ENCODE measurements at places on chromosomes 7 and 10. TPM values are rescaled to one million over a fixed set of nuclear protein-coding genes. Genes with fewer than 3 reads are reported as not detected.

- no peak for DNase-seq
- H3K27ac ChIP-seq, result no peak overlapping the region
- no peaks in the 10 kb centered on the region for H3K36me3 ChIP-seq
- H3K4me3 ChIP-seq, result no peak overlapping the region
- peaks cover 10% of the 10 kb centered on the region for H3K4me1 ChIP-seq
- H3K27me3 ChIP-seq, result no peaks in the 10 kb centered on the region
Measured at GRCh38 chr10:21508706-21509331, 16.7 kb downstream of the SKIDA1 start.

DNA sequence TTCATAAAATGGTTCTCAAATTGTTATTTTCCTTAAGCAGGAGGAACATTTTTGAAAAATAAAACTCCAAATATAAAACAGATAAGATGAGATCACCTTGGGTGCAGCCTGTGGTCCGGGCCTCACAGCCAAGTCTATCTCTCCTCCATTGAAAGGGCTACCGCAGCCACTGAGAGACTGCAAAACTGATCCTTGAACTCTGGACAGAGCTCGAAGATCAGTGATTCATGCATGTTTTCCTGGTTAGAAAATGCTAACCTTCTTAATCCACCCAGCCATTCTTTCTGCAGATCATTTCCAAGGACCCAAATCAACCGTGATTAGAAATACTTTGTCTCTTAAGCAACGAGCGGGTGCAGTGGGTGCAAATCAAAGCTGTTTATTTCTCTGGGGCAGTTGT lies 378.8 kb downstream of the PLXDC2 start:
- H3K4me3 ChIP-seq, result no peak overlapping the region
- no peak for DNase-seq
- no peak overlapping the region for H3K27ac ChIP-seq
- no peaks in the 10 kb centered on the region for H3K4me1 ChIP-seq
- no peaks in the 10 kb centered on the region for H3K36me3 ChIP-seq

GRCh38 chr7:121286742-121287734 lies 41.8 kb upstream of the WNT16 start:
- H3K4me1 ChIP-seq, result no peaks in the 10 kb centered on the region
- H3K36me3 ChIP-seq, result no peaks in the 10 kb centered on the region

- DNase-seq, result no peak
- no peaks in the 10 kb centered on the region for H3K36me3 ChIP-seq
- no peak overlapping the region for H3K4me3 ChIP-seq
- H3K27ac ChIP-seq, result no peak overlapping the region
- no peaks in the 10 kb centered on the region for H3K27me3 ChIP-seq
- no peaks in the 10 kb centered on the region for H3K4me1 ChIP-seq
Measured at GRCh38 chr7:137835486-137836112, 11.2 kb downstream of the DGKI start.

DNA sequence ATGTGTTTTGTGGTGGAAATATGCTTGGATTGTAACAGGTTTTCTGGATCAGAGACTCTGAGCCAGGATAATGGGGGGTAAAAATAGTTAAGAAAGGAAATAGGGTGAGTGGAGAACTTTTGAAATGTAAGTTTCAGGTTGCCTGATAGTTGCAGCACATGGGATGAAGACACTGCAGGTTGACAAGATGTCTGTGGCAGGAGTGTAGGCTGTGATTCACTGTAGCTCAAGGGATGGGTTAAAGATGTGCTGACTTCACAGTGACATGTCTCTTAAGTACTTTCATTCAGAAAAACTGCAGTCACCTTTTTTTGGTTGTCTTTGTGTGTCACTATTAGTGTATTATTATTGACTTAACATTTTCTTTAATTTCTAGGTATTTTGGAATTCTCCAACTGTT lies 63.5 kb upstream of the SLC39A12 start:
- no peaks in the 10 kb centered on the region for H3K36me3 ChIP-seq
- H3K4me3 ChIP-seq, result no peak overlapping the region
- DNase-seq, result no peak
- H3K27me3 ChIP-seq, result no peaks in the 10 kb centered on the region
- no peak overlapping the region for H3K27ac ChIP-seq

GRCh38 chr10:90204131-90204955 lies 503.0 kb downstream of the KIF20B start:
- DNase-seq, result no peak
- no peaks in the 10 kb centered on the region for H3K27me3 ChIP-seq
- H3K4me1 ChIP-seq, result no peaks in the 10 kb centered on the region
- no peak overlapping the region for H3K27ac ChIP-seq
- H3K4me3 ChIP-seq, result no peak overlapping the region
- H3K36me3 ChIP-seq, result no peaks in the 10 kb centered on the region

SFTPA2 gene
- 2.8 TPM for polyA plus RNA-seq

SPACDR gene
- polyA plus RNA-seq, result 4.4 TPM

FEZF1 gene
- not detected for polyA plus RNA-seq

Measured in left lung (tissue), 14 donors.